ENCODE measurements at places on chromosomes 11 and 22. TPM values are rescaled to one million over a fixed set of nuclear protein-coding genes. Genes with fewer than 3 reads are reported as not detected.

- no peak for DNase-seq
These were observed 70.1 kb downstream of the C2CD3 start for GRCh38 chr11:74100735-74101134.

DNA sequence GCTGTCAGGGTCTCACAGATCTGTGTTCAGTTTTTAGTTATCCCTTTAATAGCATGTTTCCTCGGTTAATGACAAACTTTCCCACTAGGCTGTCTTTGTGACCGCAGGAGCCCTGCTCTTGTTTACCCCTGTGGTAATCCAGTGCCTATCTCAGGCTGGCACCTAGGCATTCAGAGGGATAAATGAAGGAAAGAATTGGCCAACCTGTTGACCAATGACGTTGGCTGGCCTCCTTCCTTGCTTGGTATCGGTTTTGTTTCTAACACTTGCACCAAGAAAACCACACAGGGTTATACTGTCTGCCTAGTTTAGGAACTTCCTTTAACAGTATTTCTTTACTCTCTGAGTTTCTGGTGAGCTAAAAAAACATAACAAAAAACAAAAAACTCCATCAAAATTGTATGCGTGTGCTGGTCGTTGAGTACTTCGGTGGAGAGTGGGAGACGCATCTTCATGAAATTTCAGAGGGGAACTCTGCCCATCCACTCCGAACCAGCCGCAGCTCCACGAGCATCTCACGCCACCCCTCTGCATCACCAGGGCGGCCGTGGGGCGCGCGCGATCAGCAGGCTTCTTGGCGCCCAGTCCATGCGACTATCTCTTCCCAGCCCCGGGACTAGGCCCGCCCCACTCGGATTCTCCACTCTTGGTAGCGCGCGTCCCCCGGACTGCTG is 563 bp upstream of the ENDOD1 start:
- DNase-seq, result no peak

DNA sequence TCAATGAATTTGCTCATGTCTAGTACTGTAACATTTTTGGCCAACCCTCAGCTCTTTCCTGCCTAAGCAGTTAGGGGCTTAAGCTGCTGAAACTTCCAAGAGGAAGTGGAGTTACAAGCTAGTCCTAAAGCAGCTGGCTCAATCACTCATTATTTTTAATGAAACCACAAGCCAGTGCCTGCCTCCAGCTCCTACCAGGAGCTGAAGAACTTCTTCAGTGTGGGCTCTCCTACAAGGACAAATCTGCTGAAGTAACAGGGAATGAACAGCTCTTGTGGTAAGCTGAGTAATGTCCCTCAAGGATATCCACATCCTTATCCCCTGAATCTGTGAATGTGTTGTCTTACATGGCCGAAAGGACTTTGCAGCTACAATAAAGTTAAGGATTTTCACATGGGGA is 112.5 kb downstream of the BBOX1 start:
- DNase-seq, result no peak

- DNase-seq, result no peak
These were observed at the start of gene OR10G7 for GRCh38 chr11:124041254-124041653. OR10G7 (minus strand) TSS chr11:124041325; CDS start chr11:124039001, 2,324 bp downstream.

GRCh38 chr11:118892514-118892913 is 8.8 kb downstream of the CXCR5 start:
- no peak for DNase-seq

OR52I1 gene
- total RNA-seq, result not detected

ATP6V1E1 gene
- 129 TPM for total RNA-seq

FZD4 gene
- 55.1 TPM for total RNA-seq

MUC5AC gene
- not detected for total RNA-seq

CEND1 gene
- total RNA-seq, result 0.14 TPM

RAB3IL1 gene
- 14.0 TPM for total RNA-seq

PES1 gene
- 82.9 TPM for total RNA-seq

LINC01488 gene
- total RNA-seq, result not detected

Measured in endodermal cell (in vitro differentiated cells).